CD4-positive, CD25-positive, alpha-beta regulatory T cell (primary cell): ENCODE measurements at places on chromosomes 16 and 17.

DNA sequence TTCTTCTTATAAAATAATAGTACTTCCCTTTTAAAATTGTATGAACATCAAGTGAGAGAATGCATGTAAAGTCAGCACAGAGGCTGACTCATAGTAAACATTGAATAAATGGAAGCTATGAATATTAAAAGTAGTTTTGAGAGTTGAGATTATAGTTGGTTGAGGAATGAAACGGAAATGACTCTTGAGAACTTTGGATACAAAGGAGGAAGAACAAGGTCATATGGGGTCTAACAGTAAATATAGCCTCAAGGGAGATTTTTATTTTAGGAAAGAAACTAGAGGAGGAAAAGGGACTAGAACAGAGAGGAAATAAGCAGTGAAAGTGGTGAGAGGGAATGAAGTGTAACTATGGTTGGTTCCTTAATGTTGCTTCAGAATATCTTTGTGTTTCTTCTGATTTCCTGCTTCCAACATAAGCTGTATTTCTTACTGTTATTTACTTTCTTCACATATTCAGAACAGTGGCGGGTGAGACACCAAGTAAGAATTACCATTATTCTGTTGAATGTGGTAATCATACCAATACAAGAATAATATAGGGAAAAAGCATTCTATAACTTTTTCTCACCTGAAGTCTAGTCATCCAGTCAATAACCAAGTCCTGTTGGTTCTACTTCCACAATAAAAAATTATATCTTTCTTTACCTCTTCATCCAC, 165.1 kb downstream of the CHD9 start:
- no peak for DNase-seq

DNA sequence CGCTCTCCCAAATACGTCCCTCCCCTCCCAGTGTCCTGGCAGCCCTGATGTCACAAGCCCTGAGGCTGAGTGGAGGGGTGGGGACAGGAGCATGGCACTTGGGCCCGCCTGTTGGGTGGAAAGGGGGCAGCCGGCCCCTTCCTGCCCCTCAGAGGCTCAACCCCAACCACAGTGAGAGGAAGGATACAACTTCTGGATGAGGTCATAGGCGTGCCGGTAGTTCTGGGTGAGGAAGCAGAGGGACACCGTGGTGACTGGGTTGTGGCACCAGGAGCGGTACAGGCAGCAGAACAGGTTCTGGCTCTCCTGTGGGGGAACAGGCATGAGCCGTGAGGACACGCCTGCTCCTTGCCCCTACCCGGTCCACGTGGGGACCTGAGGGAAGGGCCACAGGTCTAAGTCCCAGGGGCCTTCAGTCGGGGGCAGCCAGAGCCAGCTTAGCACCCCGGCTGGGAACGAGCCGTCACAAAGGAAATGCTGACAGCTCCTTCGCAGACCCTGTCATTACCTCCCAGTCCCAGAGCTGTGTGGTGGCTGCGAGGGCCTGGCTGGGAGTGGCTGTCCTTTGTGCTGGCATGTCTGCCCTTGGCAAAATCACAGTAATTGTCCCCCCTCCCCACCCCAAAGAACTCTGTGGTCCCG, 11.2 kb upstream of the MTSS2 start:
- DNase-seq: no peak

GRCh38 chr16:69118994-69119393, 13.4 kb downstream of the CHTF8 start:
- no peak for DNase-seq

DNA sequence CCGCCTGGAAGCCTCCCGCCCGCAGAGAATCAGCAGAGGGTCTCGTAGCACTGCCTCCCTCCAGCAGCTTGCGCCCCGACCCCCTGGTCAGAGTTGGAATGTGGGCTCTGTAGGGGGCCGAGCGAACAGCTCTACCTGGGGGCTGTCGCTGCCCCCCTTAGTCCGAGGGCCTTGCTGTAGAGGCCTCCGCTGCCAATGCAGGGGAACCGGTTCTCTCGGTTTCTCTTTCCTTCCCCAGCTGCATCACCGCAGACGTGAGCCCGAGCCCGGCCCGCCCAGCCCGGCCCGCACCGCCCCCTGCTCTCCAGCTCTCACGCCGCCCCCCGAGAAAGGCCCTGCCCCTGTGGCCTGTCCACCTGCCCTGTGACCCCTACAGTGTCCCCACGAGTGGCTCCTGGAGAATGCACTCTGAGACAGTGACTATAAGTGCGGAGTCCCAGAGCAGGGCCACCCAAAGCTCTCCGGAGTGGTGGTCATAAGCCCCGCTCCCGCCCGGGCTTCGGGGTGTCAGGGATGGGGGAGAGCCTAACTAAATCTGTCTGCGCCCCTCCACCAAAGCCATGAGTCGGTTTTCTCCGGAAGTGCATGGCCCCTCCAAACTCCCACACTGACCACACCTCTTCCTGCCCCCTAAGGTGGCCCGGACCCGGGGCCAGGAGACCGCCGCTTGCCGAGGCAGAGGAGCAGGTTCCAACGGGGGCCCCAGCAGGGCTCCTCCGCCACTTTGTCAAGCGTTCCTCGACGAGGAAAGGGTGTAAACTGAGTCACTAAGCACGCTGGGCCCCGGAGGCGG, 1.7 kb downstream of the ARHGAP27 start:
- no peak for DNase-seq

GRCh38 chr17:44547625-44548267, 9.5 kb upstream of the FZD2 start:
- DNase-seq: no peak

DNA sequence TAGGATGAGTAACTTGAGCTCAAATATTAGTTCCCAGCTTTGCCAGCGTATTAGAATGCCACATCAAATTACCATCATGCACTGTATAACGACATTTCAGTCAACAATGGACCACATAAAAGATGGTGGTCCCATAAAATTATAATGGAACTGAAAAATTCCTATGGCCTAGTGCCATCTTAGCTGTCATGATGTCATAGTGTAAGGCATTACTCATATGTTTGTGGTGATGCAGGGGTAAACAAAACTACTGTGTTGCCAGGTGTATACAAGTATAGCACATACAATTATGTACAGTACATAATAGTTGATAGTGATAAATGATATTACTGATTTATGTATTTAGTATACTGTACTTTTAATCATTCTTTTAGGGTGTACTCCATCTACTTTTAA, 54.4 kb upstream of the NETO2 start:
- DNase-seq: no peak

- DNase-seq: no peak
Measured at GRCh38 chr16:1678500-1679098, 520 bp downstream of the JPT2 start.

DNA sequence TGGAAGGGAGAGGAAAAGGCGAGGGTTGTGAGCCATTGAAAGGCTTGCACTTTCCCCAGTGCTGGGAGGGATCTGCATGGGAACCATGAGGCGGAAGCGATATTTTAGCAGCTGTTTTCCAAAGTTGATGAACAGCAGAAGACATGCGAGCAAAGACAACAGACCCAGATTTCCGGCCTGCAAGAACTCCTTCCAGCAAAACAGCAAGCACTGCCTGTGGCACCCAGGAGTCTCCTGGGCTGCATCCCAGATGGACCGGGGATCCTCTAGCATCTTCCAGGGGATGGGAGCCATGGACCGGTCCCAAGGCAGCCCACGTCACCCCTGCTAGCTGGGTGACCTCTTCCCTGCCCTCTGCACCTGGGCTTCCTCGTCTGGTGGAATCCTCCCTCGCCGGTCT, 162.8 kb downstream of the IRF8 start:
- DNase-seq: no peak

DNA sequence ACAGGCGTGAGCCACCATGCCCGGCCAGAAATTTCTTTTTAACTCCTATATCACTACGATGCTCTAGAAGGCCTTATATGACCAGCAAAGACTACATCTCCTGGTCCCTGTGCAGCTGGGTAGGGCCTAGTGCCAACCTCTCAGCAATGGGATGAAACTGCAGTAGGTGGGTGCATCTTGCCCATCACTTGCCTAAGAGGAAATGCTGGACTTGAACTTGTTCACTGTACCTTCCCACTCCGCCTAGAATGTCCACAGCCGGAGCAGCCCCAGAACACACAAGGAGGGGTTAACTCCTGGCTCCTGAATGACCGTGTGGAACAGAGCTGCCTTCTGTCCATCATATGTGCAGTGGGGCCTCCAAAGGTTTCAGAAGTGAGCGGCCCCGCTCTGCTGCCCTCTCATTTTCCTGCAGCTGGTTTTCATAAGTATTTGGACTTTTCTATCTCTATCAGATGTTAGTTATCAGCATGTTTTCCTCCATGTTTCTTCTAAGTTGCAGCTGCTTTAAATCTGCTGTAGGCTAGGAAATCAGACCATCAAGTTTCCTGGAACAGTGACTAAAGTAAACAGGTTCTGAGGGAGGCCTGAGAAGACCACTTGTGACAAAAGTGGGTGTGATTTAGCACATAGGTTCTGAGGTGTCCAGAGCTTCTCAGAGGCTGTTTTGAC, 52.5 kb downstream of the WSB1 start:
- no peak for DNase-seq

GRCh38 chr17:35254107-35254773, 11.4 kb downstream of the SLFN5 start:
- no peak for DNase-seq

GRCh38 chr16:18932243-18932987, 6.2 kb upstream of the SMG1 start:
- no peak for DNase-seq

DNA sequence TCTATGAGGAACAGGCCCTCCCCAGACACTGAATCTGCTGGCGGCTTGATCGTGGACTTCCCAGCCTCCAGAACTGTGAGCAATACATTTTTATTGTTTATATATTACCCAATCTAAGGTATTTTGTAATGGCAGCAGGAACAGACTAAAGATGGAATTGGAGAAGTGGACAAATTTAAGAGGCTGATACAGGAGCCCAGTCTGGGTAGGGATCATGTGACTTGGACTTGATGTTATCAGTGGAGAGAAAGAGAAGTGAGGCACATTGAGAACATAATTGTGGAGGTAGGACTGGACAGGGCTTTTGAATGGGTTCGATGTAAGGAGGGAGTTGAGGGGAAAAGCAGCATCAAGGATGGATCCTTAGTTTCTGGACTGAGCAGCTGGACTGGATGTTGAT, 93.8 kb downstream of the USP31 start:
- DNase-seq: no peak
